RKO (cell line): ENCODE measurements at places on chromosomes 6 and 20.

DNA sequence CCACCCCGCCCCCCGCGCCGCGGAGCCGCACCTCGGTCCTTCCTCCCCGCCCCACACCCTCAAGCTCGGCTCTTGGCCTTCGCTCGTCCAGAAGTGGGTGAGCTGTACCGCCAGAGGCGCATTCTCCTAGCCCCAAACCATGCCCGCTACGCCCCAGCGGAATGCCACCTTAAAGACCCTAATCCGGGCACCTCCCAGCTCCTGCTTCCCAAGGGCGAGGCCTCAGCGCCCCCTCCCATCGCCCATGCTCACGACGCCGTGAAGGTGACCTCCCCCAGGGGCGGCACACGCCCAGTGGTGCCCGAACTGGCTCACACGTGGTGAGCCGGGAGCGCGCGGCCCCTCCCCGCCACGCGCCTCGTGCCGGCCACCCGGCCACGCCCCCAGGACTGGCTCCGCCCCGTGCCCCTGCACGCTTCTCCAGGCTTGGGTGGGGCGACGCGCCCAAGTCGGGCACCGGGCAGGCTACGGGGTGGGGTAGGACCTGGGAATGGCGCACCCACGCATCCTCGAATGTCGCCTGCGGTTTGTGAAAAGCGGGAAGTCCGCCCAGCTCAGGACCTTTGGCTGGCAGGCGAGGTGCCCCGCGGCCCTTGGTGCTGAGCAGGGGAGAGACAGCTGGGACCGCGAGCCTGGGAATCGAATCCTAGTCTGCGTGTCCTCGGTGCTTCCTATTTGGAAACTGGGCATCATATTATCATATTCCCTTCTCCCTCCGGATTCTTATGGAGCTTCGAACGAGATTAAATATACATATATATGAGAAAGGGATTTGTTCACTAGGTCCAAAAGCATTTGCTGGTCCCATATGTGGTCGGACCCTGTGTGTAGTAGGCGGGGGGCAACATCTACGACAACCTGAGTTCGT is 941 bp upstream of the SOX12 start:
- peak; percentile 92 for DNase-seq

DNA sequence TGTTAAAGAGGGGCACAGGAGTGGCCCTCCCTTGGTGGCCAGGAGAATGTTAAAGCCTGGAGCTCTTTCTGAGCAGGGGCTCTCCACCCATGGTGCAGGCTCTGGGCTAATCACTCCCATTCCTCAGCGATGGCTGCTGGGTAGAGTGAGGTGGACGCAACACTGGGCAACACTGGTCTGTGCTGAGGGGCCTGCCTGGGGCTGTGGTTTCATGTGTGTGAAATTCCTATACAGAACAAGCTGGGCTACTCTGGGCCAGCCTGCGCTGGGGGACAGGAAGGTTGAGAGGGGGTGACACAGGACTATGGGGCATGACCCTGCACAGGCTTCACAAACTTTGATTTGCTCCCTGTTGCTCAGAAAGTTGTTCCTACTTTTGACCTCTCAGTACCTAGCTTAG is 392.6 kb downstream of the ZFAND3 start:
- DNase-seq, result no peak

DNA sequence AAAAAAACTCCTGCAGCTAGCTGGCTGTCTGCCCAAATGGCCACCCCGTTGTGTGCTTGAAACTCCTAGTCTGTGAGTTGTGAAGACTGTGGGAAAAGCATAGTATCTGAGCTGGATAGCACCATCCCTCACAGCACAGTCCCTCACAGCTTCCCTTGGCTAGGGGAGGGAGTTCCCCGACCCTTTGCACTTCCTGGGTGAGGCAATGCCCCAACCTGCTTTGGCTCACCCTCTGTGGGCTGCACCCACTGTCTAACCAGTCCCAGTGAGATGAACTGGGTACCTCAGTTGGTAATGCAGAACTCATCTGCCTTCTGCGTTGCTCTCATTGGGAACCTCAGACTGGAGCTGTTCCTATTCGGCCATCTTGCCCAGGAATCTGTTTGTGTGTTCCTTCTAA is 260.6 kb upstream of the STXBP5 start:
- DNase-seq, result no peak

DNA sequence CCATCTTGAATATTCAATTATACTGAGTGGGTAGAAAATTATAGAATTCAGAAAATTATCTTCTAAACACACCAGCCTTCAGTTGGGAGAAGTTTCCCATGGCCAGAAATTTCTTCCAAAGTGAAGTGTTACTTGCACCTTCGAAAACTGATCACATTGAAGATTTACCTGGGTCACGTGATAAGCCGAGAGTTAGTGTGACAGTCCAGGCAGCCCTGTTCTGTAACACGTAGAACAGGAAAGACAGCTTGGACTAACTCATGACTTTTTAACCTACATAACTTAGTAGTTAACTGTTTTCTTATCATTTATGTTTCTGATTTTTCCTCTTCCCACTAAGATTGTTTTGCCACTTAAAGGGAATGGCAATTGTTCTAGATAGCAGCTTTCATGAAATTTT is 118.3 kb upstream of the MTHFD1L start:
- no peak for DNase-seq
